ENCODE measurements at places on chromosomes 12 and 14.

DNA sequence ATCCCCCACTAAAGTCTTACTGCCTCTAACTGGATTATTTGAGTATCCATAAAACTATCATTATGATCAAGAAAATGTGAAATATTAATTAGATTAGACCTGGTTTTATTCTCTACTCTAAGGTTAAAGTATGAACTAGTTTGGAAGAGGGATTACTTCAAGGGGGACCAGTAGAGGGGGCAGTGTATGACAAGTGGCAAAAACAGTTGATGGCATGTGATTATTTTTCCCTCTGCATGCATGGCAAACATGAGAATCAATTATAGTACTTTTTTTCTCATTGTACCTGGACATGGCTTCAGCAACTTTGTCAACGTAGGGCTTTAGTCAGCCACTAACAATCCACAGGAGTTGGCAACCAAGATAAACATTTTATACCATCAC lies 145.0 kb upstream of the SLC38A2 start:
- no peak for DNase-seq

DNA sequence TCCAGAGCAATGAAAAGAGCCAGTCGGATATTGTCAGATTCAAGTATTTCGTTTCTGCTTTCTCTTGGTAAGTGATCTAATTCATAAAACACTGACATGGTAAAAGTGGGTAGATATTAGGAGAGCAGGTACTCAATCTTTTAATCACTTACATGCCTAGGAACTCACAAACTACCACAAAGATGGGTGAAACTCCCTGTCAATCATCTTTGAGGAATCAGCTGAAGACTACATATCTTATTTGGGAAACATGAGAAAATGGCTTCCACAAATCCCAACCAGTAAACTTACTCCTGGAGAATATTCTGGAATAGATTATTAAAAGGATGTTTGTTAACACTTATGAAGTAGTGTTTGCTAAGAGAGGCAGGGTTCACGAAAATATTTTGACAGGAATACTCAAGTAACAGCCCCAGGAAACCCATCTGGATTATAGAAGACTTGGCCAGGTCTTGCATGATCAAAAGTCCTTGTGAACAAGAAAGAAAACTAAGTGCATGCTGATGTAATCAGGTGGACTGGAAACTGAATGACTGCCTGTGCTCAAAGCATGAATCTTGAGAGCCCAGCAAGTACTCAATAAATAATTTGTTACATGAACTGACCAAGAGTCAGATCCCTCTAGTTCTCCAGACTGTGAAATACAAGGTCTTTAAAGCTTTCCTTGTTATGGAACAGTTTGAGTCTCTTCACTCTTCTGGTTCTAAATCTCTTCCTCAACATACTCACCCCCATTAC lies 15.5 kb downstream of the CNIH1 start:
- DNase-seq: no peak

DNA sequence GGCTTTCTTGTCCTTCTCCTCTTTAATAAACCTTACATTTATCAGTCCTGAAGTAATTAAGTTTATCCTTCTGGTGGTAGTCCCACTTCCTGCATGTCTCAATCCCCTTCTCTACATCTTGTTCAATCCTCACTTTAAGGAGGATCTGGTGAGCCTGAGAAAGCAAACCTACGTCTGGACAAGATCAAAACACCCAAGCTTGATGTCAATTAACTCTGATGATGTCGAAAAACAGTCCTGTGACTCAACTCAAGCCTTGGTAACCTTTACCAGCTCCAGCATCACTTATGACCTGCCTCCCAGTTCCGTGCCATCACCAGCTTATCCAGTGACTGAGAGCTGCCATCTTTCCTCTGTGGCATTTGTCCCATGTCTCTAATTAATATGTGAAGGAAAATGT lies 79.3 kb downstream of the ZFC3H1 start:
- DNase-seq: no peak

DNA sequence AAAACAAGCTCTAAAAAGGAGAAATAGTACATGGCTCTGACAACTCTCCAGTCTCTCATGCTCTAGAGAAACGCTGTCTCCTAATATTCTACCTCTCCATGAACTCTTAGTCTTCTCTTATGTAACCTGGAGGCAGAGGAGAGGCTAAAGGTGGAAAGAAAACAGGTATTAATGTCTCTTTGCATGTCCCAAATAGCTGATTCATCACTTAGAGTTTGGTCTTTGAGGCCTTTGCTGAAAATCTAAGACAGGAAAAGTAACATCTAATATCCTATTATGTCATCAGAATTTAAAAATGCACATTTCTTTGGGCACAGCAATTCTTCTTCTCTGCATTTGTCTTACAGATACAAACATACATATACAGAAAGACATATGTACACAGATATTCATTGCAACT lies 127.2 kb downstream of the DHRS2 start:
- no peak for DNase-seq

DNA sequence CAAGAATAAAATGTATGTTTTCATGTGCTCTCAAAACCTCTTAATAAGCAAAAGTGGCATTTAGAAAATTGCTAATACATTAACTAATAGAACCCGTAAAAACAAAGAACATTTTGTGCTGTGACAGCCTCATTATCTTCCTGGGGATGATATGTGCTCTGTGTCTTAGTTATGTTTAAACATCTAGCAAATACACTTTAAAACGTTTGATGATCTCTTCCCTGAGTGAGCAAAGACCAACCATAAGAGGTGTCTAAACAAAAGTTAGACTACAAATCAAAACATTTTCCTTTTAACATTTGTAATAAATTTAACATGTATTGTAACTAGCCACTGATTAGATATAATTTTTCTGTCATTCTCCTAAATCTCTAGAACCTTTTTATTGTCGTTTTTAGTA lies 95.8 kb downstream of the SOX5 start:
- no peak for DNase-seq

GRCh38 chr12:90079529-90080210 lies 371.0 kb upstream of the ATP2B1 start:
- DNase-seq: no peak

- DNase-seq: no peak
Measured at GRCh38 chr14:90521084-90521929, 124.5 kb downstream of the CALM1 start.

GRCh38 chr12:108514468-108514972 lies 557 bp upstream of the FICD start:
- no peak for DNase-seq

- no peak for DNase-seq
Measured at GRCh38 chr14:65238456-65238855, 136.1 kb upstream of the MAX start.

- no peak for DNase-seq
Measured at GRCh38 chr14:87407344-87407743, 585.6 kb downstream of the GALC start.

DNA sequence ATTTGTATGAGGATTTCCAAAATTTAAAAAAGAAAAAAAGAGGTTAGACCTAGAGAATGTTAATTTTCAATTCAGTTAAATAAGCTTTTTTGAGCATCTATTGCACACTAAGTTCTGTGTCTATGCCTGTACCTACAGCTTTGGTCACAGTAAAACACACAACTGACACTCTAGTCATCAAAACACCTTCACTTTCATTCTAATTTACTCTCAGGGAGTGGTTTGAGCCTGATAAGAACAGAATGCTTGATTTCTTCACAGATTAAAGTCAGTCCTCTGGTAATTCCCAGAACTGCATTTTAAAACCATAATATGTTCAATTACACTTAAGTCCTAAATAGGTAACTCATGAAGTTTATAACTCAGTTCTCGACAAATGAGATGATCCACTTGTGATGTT lies 9.2 kb downstream of the SLC5A8 start:
- no peak for DNase-seq

GRCh38 chr14:95255487-95255886 lies 64.2 kb downstream of the CLMN start:
- DNase-seq: no peak

DNA sequence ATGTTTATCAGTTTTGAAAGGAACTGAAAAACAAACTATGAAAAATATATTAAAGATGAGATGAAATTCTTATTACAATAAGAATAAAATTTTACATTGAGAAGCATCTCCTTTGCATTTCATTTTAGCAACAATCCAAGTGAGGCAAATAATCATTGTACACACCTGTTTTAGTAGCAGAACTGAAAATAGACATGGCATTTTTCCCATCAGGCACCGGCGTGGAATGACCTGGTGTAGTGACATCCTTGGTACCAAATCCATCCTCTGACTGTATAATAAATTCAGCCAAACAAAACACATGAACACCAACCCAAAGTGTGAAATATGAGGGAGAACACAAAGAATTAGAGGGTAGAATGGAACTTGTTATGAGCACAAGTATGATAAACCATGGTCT lies 271.4 kb downstream of the MED13L start:
- DNase-seq: no peak

- no peak for DNase-seq
Measured at GRCh38 chr12:129961091-129961490, 57.3 kb upstream of the TMEM132D start.

DNA sequence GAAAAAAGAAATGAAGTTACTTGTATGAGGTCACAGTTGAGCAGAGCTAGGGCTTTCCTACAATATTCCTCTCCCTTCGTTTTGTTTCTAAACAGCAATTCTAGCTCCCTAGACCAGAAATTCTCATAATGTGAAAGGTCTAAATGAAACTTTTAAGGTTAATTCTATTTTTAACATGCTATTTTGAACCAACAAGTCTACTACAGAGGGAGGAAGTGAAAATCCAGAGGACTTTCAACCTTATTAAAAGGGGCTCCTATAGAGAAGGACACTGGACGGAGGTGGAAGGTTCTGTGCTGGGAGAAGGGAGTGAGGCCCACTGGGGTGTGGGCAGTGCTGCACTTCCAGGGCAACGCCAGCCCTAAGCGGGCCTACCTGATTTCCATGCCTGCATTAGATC lies 13.4 kb downstream of the GSG1 start:
- no peak for DNase-seq

DNA sequence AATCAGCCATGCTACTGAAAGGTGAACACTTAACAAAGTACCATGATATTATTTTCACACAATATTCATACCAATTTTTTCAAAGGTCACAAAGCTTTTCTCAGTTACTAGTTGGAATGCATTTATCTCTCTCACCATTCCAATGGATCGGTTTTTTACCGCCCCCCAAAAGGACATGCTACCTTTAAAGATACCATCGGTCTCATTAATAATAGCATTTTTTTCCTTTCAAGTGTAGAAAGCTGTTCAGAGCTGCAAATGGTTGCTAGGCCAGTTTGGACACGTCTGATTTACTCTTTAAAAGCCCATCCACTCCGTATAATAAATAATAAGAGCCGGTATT lies 34.9 kb upstream of the STON2 start:
- no peak for DNase-seq

DNA sequence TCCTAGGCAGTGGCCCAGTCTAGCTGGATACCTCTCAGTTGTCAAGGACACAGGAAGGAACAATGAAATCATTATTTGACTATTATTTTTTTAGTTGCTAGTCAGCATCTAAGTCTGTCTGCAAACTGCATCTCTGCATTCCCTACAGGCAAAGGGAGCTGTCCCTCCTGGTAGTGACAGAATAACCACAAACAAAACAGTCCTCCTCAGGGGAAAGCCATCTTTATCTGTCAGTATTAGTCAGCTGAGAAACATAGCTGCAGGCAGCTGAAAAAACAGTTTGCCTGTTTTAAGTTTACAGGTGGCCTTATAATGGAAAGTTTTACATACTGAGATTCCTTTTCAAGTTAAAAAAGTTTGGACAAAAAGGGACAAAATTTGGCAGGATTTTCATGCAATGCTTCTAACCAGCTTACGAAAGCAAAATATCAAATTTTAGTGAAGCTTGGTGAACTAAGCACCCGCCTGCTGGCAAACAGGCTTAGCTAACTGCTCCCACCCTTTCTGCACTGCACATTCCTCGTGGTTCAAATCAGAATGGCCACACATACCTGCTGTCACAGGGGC lies 29.5 kb downstream of the SLC25A21 start:
- no peak for DNase-seq

DNA sequence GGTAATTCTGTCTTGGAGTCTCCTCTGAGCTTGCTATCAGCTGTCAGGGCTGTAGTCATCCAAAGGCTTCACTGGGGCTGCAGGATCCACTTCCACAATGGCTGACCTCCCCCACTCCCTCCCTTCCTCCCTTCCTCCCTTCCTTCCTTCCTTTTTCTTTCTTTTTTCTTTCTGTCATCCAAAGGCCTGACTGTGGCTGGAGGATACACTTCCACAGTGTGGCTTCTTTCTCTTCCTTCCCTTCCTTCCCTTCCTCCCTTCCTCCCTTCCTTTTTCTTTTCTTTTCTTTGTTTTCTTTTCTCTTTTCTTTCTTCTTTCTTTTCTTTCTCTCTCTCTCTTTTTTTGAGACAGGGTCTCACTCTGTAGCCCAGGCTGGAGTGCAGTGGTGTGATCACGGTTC lies 30.6 kb downstream of the ARF6 start:
- no peak for DNase-seq

GRCh38 chr14:69992564-69992963 lies 113.3 kb downstream of the SMOC1 start:
- no peak for DNase-seq

GRCh38 chr14:92389598-92390158 lies 66.7 kb downstream of the SLC24A4 start:
- no peak for DNase-seq

- DNase-seq: no peak
Measured at GRCh38 chr14:92687681-92688433, 60.6 kb downstream of the LGMN start.

GRCh38 chr14:54366736-54367735 lies 29.8 kb upstream of the CDKN3 start:
- no peak for DNase-seq

Measured in activated T-helper 1 cell treated with anti-CD3 and anti-CD28 coated beads, Interleukin-12 subunit alpha, Interleukin-12 subunit beta, Interleukin-2, Interleukin-4 antibody, amounts not matched to agents 30 ng/mL and 10 ng/mL and 1 ng/mL, durations not matched to agents 14 hours and 24 hours and 36 hours (primary cell).